ENCODE measurements at places on chromosomes 16 and 17.

- no peak for DNase-seq
Observed at GRCh38 chr16:1299012-1299867, 10.2 kb upstream of the UBE2I start.

- no peak for DNase-seq
Observed at GRCh38 chr17:9985646-9986045, 80.6 kb upstream of the RCVRN start.

GRCh38 chr17:41965694-41966462, 717 bp upstream of the CNP start:
- no peak for DNase-seq

- DNase-seq, result no peak
Observed at GRCh38 chr17:42424991-42425610, 2.0 kb upstream of the CAVIN1 start.

DNA sequence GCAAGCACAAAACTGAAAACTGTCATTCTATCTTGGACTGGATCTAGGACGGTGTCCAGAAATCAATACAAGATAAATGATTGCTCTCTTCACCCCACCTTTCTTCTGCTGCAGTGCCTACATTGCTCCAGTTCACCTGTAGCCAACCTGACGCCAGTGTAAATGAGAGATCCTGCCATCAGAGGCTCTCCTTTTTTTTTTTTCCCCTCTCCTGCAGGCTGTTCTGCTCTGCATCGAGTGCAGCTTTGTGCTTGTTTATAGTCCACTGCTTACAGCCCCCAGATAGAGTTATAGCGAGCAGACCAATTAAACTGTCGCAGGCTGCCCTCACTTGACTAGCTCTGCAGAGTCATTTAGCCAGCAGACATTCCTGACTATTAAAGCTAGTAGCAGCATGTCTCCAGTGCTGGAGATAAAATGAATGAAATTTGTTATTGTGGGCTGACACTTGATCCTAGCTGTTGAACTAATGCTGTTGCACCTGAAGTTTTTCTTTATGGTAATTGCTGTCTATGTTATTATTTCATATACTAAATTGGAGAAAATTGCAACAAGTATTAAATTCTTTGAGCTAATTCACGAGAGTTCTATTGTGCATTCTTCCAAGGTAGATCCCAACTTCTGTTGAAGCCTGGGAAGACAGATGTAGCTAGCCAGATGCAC, 257.1 kb downstream of the FTO start:
- DNase-seq, result no peak

Data from thoracic aorta (tissue), 2 donors.